ENCODE measurements at places on chromosomes 2 and 18.

DNA sequence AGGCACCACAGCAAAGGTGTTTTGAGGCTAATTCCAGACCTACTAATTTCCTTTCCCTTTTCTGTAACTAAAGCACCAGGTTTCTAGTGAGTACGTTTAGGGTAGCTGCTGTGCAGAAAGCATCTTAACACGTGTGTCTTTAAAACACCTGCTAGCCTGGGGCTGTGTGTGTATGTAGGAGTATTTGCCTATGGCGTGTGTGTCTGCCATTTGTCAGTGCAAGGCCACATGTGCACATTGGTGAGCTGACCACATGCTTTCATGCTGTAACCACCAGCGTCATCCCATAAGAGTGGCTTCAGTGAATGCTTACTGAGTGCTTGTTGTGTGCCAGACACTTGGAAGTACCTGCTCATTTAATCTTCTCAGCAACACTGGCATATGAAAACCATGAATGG is 241.6 kb downstream of the SEPTIN10 start:
- DNase-seq = no peak

- DNase-seq = no peak
Measured at GRCh38 chr18:49481907-49482306, 5.1 kb downstream of the C18orf32 start.

GRCh38 chr18:13120983-13121441 is 97.5 kb upstream of the LDLRAD4 start:
- no peak for DNase-seq

GRCh38 chr2:142223309-142223708 is 92.5 kb upstream of the LRP1B start:
- no peak for DNase-seq

DNA sequence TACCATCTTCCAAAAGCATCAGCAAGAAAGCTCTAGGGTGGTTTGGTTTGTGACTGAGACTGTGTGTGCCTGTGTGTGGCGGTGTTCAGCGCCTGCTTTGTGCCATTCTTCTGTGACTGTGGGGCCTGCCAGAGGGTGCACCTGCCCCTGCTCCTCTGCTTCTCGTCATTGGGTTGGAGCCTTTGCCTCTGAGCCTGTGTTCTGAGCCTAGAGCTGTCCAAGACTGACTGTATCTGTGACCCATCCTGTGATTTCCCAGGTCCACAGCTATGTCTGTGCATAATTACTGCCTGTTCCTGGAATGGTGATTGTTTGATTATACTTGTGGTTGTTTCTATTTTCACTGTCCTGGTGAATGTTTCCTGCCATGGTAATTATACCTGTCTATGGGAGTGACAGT is 57.1 kb upstream of the KLHL29 start:
- DNase-seq = no peak

GRCh38 chr2:22110244-22110651 is 986.5 kb downstream of the TDRD15 start:
- no peak for DNase-seq

DNA sequence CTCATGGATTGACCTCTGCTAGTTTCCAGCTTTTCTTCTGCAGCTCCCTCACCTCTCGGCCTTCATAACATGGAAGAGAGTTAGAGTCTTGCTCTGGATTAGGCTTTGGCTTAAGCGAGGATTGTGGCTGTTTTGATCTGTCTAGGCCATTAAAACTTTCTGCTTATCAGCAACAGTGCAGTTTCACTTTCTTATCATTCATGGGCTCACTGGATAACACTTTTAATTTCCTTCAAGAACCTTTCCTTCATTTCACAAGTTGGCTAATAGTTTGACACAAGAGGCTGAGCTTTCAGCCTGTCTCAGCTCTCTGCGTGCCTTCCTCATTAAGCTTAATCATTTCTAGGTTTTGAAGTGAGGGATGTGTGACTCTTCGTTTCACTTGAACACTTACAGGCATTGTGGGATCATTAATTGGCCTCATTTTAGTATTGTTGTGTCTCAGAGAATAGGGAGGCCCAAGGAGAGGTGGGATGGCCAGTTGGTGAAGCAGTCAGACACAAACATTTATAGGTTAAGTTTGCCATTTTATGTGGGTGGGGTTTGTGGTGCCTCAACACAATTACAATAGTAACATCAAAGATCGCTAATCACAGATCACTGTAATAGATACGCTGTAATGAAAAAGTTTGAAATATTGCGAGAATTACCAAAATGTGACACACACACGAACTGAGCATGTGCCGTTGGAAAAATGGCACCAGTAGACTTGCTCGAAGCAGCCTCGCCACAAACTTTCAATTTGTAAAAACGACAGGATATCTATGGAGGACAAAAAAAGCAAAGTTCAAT is 129.3 kb downstream of the ZNF236 start:
- DNase-seq = no peak

GRCh38 chr2:182066400-182067087 is 80.9 kb downstream of the PPP1R1C start:
- no peak for DNase-seq

GRCh38 chr2:105488285-105488684 is 89.4 kb upstream of the FHL2 start:
- no peak for DNase-seq

GRCh38 chr18:31774477-31774785 is 13.8 kb upstream of the SLC25A52 start:
- DNase-seq = no peak
